ENCODE measurements at places on chromosomes 12 and 14.

DNA sequence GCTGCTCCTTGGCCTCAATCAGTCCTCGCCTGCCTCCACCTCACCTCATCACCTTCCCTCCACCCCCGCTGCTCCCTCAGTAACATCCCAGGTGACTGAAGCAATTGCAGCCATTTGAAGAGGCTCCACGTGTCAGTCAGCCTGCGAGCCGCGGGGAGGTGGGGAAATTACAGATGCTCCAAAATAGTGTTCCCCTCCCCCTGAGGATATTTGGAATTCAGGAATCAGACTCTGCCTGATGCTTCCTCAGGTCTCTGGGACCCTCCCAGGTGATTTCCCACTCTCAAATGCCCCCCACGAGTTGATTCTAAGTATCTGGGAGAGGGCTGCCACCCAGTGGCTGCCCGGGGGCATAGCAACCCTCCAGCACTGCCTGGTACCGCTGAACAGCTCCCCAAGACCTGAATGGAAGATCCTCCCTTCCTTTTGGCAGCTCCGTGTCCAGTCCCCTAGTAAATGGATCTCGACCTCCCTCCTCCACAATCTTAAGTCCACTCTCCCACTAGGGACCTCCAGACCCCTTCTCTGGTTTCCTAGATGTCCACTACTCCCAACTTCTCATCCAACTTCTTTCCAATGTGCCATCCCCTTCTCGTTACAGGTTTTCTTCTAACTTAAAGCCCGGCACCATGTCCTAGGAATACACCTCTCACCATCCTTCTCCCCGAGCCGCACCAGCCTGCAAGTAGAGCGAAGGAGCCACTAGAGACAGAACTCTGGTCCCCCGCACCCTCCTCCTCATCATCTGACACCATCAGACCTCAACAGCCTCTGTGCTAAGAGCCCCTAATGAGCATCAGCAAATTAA, 1.4 kb upstream of the ASIC1 start:
- DNase-seq = no peak

DNA sequence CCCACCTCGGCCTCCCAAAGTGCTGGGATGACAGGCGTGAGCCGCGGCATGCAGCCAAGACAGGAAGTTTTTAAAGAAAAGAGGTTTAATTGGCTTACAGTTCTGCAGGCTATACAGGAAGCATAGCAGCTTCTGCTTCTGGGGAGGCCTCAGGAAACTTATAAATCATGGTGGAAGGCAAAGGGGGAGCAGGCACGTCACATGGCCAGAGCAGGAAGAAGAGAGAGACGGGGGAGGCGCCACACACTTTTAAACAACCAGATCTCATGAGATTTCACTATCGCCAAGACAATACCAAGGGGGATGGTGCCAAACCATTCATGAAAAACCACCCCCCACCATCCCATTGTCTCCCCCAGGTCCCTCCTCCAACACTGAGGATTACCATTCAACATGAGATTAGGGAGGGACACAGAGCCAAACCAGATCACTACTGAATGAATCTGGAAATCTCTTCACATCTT, 14.1 kb downstream of the CCDC63 start:
- no peak for DNase-seq

- DNase-seq = peak; percentile 94
Measured at GRCh38 chr12:53560351-53560750, 53.1 kb upstream of the NPFF start.

GRCh38 chr12:118193477-118193876, 57.6 kb downstream of the PEBP1 start:
- no peak for DNase-seq

DNA sequence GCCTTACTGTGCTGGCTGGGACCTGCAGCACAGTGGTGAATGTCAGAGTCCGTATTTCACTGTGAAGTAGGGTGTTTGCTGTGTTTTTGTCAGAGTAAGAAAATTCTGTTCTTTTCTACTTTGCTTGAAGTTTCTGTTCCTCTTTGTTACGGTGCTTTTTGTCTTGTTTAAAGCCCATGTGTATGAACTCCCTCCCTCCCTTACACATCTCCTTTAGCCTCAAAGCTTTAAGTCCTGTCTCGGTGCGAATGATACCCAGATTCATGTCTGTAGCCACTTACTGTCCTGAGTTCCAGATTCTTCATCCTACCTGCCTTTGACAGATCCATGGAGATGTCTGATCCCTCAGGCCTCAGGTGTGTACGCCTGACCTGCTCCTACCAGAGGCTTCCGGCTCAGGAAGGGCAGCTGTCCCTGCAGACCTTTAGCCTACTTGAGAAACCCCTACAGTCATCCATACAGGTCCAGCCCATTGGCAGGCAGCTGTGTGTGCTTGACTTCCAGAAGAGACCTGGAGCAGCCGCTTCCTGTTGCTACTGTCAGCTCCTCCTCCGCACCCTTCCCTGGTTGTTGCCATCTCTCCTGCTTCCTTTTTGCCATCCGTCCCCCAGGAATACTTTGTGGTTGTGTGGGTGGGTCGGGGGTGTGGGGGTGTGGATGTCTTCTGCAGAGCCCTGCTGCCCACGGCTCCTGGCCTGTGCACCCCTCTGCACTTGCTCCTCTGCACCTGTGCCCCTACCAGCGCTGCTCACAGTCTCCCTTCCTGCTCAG, 72.9 kb downstream of the DDX51 start:
- DNase-seq = no peak

GRCh38 chr12:58388261-58388660, 446.9 kb downstream of the ATP23 start:
- no peak for DNase-seq

DNA sequence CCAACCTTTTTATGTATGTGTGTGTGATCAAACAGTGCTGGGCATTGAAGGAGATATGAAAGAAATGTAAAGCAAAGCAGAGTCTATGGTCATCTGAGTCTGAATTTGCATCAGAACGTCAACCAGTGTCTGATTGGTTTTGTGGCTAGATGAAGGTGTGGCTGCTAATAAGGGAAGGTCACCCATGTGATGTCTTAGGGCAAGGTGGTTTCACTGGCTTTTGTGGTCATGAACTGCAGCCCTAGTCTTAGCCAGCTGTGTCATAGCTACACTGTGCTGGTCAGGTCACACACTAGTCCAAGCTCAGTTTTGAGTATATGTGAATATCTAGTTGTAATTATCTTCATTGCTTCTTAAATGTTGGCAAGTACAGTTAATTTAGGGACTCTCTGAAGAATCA, 105.8 kb downstream of the TGFB3 start:
- DNase-seq = no peak

DNA sequence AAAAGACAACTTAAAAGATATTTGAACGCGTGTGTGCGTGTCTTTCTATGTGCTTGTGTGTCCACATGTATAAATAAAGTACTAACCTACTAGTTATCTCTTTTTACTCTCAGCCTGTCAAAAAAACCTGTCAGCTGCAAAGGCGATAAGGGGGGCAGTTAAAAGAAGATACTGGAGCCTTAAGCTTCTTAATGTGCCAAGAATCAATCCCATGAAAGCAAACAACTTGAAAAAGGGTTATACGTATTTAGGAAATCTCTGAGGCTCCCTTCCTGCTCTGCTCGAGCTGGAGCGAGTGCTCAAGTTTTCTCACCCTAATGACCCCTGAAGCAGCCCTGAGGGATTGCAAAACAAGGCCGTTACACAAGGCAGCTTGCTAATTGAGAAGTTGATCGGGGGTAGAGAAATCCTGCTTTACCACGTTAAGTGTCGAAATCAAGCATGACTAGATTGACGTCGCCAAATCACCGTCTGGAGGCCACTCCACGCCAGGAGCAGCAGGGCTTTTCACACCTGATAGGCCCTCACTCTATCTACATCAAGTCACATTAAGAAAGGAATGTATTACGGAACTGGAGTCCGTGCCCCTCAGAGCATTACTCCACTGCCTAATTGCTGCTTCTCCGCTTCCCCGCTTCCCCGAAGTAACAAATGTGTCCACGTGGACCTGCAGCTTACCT, 32.4 kb downstream of the LMO3 start:
- peak; percentile 69 for DNase-seq

DNA sequence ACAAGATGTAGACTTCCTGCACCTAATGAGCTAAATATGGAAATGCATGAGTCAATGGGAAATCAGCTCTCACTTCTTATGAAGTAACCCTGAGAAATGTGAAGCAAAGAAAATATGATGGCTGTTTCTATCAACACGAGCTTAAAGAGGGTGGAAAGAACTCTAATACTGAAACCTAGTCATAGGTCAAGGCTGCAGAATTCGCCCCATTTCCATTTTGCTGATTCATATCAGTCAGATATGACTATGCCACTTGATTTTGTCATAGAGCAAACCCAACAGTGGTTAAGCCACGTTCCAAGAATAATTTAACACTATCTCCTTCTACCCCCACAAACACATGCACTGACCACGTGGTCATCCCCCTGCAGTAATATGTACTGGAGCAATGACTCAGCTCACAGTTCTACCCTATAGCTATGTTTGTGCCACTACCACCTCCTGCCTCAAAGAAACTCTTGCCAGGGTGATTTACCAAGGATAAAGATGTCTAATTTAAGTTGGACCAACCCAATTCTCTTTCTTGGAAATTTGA, 157.5 kb downstream of the TMTC3 start:
- peak; percentile 97 for DNase-seq

GRCh38 chr12:47356129-47356700, 276.5 kb upstream of the AMIGO2 start:
- DNase-seq = no peak

DNA sequence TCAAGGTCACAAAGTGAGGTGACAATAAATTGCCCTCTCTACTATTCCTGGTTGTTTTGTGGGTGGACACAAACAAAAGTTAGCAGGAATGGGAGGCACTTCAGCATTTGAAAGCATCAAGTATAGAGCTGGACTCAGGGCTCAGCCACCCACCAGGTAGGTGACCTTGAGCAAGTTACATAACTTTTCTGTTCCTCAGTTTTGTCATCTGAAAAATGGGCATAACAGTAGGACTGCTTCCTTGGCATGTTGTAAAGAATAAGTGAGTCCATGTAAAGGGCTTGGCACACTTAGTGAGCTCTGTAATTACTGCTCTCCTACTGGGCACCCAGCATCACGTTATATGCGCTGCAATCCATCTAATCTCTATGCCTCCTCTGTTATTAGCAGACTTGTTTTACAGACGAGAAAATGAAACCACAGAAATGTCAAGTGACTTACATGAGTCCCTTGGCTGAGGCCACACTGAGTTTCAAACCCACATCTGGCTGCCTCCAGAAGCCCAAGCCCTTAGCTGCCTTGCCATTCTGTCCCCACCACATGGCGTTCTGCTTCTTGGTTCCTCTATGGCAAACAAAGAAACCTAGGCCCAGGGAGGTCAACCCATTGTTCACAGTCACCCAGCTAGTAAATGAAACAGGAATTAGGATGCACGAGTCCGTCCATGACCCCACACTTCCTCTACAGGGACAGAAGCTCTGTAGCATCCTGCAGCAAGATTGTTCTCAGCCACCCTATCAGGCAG, 63.2 kb upstream of the SLC24A4 start:
- no peak for DNase-seq
